ENCODE measurements at places on chromosomes 1 and 21.

DNA sequence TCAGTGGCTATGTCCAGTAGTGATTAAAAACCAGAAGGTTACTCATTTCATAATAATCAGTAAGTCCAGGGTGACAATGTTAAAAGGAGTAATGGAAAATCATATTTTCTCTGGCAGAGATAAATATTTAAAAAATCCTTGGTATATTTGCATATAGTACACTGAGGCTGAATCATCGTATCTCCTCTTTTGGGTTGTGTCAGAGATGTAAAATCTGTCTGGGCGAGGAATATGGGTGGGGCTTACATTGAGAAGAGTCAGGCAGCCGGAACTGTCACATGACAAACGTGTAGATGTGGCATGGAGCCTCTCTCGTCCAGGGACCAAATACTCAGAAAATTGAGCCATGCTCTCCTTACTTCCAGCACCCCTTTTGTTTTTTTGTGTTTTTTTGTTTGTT, 120.9 kb downstream of the FMN2 start:
- DNase-seq, result no peak

- no peak for DNase-seq
Observed at GRCh38 chr1:41955461-41956159, 36.9 kb upstream of the HIVEP3 start.

GRCh38 chr1:189775343-189775742, 702.3 kb downstream of the BRINP3 start:
- no peak for DNase-seq

DNA sequence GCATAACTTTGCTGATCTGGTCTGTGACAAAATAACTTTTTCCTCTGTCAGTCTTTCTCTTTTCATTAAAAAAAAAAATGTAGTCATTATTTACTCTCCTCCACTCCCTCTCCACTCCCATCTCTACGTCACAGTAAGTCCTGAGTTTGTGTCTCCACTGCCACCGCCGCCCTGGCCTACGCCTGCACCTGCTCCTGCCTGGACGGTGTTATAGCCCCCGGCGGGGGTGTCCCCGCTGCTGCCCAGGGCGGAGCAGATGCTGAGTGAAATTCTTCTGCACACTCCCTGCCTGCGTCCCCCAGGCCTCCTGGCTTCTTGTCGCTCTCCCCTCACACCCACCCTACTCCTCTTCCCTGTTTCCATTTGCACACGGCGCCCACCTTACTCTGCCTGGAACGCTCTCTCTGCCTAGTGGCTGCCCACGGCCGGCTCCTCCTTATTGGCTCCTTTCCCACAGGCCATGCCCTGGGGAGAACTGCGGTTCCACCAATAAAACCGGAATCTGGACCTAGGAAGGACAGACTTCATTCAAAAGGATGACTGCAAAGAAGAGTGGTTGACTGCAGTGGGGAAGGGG, 55.2 kb upstream of the C1orf174 start:
- no peak for DNase-seq

GRCh38 chr1:79726911-79727310, 720.4 kb upstream of the ADGRL4 start:
- DNase-seq, result no peak

DNA sequence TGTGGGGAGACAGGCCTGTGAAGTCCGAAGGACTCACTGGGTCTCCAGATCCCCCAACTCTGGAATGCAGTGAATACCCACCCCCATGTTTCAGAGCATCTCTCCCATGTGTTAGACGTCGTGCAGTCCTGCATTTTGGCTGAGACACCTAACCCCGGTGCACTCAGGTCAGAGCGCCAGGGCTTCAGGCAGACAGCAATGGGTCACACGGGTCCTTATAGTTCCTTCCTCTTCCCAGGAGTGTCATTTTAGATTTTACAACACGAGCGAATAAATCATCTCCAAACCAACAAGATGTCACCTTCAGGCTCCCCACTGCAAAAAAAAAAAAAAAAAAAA, 5.1 kb downstream of the PRRX1 start:
- DNase-seq, result no peak

DNA sequence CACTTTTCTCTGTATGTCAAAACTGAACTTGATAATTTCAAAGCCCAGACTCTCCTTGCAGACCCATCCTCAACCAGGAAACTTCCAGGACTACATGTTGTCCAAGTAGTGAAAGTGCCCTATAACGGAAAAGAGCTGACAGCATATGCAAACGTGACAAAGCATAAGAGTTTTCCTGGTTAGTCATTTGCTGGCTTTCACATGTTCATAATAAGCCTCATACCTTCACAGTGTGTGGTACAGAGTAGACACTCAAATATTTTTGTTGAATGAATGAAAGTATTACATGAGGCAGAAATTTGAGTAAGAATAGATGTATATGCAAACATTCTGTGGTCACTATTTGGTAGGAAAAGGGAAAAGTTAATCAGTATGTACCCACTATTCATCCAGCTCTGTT, 473.3 kb downstream of the MRPL39 start:
- DNase-seq, result no peak

DNA sequence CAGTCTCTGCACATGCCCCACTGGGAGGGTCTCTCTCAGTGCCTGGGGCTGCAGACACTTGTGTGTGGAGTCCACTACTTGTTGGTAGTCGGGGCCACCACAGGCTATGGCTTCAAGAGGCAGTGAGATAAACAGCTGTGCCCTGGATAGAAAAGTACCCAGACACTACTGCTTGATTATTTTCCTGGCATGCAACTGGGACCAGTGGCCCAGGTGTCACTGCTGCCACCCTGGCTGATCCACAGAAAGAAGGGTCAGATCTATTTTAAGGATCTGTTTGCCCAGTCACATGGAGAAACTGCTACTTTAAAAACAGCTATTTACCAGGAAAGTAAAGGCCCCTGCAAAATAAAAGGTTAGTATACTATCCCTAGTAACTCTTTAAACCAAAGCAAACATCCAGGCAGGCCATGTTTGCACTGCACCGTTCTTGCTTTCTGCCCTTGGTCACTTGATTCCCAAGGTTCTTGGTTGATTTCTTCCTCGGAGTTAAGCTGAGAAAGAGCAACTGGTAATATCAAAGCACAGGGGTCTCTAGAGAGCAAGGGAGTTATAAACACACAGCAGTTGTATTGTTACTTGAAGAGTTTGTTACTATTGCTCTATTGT, 99.9 kb downstream of the GLUL start:
- no peak for DNase-seq

GRCh38 chr1:74652711-74653139, 20.9 kb downstream of the ERICH3 start:
- no peak for DNase-seq

GRCh38 chr1:55382806-55383305, 167.7 kb upstream of the USP24 start:
- no peak for DNase-seq

GRCh38 chr1:153608089-153608682, 4.8 kb downstream of the S100A16 start:
- no peak for DNase-seq

GRCh38 chr1:145979746-145980456, 15.4 kb downstream of the POLR3GL start:
- no peak for DNase-seq

DNA sequence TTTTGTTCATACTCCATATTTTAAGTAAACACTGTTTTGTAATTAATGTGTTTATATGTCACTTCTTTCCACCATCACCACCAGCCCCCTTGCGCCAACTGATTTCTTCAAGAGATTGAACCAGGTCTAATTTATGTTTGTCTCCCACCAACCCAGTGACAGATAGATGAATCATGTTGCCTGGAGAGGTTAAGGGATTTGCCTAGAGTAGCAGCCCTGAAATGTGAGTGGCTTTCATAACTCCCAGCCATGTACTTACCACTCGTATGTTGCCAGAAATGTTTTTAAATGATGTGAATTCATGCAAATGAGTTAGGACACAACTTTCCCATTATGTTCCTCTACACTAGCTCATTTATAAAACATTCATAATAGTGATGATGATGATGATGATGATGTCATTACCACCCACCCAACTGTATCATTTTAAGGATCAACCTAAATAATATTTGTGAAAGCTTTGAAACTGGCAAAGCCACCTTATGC, 86.9 kb downstream of the LRRC8D start:
- no peak for DNase-seq

- DNase-seq, result no peak
Observed at GRCh38 chr1:88920845-88921244, 29.5 kb upstream of the GTF2B start.

DNA sequence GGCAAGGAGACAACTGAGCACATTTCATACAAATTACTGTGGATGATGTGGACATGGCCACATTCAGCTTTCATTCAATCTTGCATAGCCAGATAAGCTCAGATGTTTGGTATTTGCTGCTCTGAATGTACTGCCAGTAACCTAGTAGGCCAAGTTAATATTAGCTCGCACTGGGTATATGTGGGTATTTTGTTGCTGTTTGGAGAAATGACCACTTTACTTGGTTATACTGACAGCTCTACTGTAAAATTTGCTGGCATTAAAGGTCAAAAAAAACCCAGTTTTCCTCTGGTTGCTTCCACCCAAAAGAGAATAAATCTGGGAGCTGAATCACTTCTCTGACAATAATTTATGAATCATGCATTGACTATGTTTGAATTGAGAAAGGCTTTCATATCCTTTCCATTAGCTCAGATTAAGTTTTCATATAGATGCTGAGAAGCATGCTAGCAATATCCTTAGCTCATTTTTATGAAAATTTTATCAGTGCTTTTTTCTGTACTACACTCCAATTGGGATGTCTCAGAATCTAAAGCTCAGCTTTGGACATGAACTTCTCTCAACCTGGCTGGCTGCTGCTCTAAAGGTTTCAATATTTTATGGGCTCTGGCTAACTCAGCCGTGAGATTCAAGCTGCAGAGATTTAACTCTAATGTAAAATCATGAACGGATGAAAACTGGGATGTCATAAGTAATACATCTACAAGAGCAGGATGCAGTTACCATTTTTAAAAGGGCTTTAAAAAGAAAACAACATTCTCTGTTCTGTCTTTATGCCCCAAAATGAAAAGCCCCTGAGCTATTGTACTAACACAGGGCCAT, 330.0 kb downstream of the BARHL2 start:
- DNase-seq, result no peak

DNA sequence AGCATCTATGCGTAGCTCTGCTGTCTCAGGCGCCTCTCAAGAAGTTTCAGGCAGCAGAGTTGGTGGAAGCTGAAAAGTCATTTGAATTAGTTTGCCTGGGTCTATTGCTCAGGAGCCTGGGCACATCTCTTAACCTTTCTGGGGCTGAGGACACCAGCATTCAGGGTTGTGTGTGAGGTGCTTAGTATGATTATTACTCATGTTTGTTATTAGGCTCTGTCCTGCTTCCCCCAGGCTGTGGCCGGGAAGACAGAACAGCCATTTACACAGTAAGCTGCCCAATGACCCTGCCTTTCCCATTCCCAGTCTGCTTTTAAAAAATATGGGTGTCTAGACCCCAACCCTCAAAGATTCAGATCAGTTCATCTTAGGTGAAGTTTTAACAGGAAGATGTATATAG, 53.9 kb upstream of the CACNA1E start:
- DNase-seq, result no peak

GRCh38 chr1:215043401-215043800, 39.1 kb upstream of the KCNK2 start:
- no peak for DNase-seq

DNA sequence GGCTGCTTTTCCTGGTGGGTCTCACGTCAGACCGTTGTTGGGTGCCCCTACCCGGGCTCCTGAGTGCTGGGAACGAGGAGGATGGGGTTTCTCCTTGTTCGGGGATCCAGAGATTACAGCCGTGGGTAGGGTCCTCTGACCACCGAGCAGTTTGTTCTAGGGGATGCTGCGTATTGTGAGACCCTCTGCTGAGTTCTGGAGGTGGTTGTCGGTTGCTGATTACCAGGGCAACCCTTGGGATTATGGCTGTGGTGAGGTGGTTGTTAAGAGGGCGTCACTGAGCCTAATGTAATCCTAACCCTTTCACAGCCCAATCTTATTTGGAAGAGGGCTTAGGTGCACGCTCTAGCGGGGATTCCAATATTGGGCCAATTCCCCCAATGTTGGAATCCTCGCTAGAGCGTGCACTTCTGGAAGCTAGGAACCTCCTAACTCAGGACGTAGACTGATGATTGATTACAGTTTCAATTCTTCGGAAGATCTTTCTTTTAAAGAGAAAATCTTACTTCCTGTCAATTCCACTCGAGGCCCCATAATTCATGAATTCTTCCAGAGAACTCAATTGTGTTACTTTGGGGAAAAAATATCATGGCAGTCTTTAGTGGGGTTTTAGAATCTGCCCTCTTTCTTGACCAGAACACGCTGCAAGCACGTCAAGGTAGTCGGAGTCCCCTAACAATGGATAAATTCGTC, 483 bp downstream of the TCEANC2 start:
- DNase-seq, result no peak

DNA sequence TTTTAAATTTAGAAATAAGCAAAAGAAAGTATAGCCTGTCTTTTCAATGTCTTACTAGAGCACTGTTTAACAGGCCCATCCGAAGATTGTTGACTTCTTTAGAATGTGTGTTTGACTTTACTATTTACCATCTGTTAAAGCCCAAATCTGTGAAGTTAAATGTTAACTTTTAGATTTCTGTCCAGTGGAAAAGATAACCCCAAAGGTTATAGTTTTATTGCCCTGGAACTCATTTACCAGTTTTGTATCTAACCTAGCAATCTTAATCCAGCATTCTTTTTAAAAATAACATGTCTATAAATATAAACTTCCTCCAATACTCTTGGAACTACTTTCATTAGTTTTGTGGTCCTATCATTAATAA, 37.9 kb downstream of the SNRPE start:
- DNase-seq, result no peak

DNA sequence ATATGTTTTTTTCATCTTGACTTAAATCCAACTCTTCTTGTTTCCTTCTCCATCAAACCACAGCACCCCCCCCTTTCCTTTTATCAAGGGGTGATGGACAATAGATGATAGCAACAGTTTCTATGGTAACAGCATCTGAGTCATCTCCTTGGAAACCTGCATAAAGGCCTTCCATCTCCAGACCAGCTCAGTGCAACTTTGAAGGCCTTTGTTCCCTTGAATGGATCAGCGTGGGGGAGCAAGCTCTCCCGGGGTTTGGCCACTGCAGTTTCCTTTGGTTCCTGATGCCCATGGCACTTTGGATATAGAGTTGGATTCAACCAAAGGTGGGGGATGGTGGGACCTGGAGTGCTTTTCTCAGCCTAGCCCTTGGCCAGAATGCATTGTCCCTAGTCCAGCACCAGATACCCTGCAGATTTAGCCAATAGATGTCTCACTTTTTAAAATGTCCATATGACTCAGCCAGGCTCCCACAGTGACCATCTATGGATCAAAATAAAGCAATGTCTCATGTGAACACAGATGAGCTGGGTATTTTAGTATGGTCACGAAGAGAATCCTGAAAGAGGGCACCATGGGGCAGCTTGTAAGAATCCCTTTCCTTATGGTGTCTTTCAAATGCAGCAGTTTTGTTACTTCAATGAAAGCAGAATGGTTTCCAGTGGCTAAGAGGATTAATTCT, 127.7 kb downstream of the SPATA46 start:
- DNase-seq, result no peak

- DNase-seq, result no peak
Observed at GRCh38 chr1:112614460-112615065, 4.4 kb downstream of the ST7L start.
